GM13976 (cell line): ENCODE measurements at places on chromosomes 2 and 18.

- DNase-seq, result no peak
Measured at GRCh38 chr2:15984368-15985255, 44.3 kb downstream of the MYCN start.

DNA sequence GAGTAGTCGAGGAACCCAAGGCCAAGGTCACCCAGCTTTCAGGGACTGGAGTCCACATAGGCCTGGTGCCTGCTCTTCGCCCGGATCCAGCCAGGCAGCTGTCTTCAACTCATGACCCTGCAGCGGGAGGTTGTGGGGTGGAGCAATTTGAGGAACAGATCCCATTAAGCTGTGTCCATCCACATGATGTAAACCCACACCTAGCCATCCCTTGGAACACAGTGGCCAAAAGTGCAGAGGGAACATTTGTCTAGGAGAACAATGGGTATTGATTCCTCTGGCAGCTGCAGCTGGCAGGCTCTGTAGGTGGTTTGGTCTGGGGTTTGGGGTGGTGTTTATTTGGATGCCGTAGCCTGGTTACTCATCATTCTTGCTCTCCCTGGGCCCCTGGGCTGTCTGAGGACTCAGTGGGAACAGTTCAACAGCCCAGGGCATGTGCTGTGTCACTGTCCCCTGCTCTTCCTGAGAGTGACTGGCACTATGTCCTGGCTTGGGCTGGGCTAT, 99.4 kb downstream of the TFCP2L1 start:
- no peak for DNase-seq

GRCh38 chr2:114127372-114127771, 237.5 kb downstream of the ACTR3 start:
- no peak for DNase-seq

DNA sequence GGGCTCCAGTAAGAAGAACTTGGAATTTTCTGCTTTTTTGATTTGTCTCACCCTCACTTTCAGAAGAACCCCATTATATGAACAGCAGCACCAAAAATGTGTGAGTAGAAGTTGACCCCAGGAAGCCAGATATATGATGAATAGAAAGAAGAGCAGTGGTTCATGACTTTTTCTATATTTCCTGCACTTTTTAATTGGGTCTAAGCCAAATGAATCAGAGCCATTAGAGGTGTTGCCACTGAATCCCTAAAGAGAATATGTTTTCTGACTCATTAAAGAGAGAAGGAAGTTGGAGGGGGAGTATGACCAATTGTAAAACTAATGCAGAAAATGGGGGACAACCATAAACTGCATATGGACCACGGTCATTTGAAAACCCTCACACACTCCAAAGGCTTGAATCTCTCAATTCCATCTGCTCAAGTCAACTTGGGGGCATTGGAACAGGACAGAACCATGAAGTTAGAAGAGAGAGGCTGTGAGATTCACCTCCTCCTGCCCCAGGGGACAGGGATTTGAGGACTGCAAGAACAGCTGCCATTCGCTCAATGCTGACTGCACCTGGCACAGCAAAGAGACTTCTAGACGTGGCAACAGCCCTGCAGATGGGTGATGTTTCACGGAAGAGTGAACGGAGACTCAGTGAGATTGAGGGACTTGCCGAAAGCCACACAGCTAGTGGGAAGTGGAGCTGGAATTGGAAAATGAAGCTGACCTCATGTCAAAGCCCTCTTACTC, 3.0 kb downstream of the DAPL1 start:
- DNase-seq, result no peak

GRCh38 chr2:50346629-50347357, 685.1 kb downstream of the NRXN1 start:
- no peak for DNase-seq

DNA sequence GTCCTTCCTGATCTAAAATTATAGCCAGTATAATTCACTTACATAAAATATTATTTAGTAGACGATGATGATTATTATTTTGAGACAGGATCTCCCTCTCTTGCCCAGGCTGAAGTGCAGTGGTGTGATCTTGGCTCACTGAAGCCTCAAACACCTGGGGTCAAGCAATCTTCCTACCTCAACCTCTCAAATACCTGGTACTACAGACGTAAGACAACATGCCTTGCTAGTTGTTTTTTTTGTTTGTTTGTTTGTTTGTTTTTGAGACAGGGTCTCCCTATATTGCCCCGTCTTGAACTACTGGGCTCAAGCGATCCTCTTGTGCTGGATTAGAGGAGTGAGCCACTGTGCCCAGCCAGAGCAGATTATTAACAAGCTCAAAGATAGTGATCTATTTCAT, 399.1 kb upstream of the ZNF804A start:
- no peak for DNase-seq

GRCh38 chr2:207399301-207399700, 130.5 kb upstream of the CREB1 start:
- no peak for DNase-seq

GRCh38 chr18:59779979-59780378, 82.8 kb upstream of the CCBE1 start:
- no peak for DNase-seq

DNA sequence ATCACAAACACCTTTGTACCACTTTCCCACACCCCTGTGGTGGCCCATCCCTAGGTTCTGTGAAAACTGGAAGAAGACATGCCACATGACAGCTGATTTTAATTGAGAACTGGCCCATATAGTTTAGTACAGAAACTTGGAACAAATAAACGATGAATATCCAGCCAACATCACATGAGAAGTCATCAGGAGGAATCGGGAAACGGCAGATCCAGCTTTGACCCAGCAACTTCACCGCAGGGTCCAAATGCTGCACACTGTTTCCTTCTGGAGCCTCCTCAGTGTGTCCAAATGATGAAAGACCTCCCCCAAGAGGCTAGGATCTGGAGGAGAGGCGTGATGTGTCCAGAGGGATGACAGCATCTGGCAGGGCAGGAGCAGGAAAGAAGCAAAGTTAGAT, 75.5 kb downstream of the COPS8 start:
- DNase-seq, result no peak

DNA sequence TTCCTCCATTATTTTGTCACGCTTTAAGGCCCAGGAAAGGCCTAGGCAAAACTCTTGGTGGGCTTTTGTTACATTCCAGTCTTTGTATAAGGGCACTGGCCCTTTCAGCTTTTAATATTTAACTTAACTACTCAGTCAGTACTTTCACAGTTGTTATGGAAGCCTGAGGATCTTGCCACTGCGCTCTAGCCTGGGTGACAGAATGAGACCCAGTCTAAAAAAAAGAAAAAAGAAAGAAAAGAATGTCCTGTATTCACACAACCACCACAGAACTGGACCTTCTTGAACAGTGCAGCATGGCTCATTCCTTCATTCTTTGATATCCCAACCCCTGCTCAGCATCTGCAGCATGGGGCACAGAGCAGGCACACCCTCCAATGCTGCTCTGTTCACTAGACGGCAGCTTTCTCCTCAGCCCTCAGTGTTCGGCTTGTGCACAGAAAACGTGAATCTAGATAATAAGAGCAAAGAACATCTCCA, 93.4 kb upstream of the MSH2 start:
- DNase-seq, result no peak

GRCh38 chr18:60122339-60122738, 222.5 kb downstream of the PMAIP1 start:
- no peak for DNase-seq

GRCh38 chr2:85221067-85221691, 88.0 kb downstream of the TCF7L1 start:
- no peak for DNase-seq

- no peak for DNase-seq
Measured at GRCh38 chr2:121098556-121098955, 186.4 kb downstream of the TFCP2L1 start.

DNA sequence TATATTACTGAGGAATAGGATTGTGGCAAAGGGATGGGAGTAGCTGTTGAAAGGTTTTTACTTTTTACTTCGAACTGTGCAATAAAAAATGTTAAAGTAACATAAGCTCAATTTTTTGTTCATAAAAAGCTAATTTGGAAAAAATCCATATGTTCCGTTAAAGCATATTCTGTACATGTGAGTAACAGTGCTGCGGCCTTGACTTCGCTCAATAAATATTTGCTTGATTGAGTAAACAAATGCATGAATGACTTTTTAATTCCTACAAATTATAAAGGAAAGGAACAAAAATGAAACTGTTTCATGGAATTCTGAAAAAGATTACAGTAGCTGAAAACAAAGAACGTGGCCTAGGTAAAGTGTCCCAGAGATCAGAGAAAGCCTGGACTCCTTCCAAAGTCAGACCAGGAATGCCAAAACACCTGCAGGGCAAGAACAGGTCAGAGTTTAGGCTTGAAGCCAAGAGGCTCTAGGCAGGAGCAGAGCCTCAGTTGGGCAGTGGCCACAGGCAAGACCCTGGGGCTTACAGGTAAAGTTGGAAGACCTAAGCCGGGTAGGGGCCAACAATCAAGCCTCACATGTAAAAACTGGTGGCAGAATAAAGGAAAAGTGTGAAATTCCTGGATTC, 44.3 kb upstream of the FIGN start:
- no peak for DNase-seq

GRCh38 chr2:127422559-127423477, 4.6 kb downstream of the PROC start:
- DNase-seq, result peak; percentile 48

GRCh38 chr18:46627136-46627535, 29.9 kb downstream of the LOXHD1 start:
- no peak for DNase-seq
